Activated T-helper 17 cell treated with anti-CD3 and anti-CD28 coated beads, Interleukin-2, amount 50 U/mL, for 72 hours (primary cell): ENCODE measurements at places on chromosomes 1 and 21.
A peak's percentile ranks its signal among the peaks of the same experiment; 100 is the strongest.

GRCh38 chr1:111127923-111128643 lies 11.8 kb downstream of the DRAM2 start:
- no peak for ATAC-seq

- ATAC-seq = no peak
Measured at GRCh38 chr21:45048026-45048698, 26.2 kb upstream of the ADARB1 start.

DNA sequence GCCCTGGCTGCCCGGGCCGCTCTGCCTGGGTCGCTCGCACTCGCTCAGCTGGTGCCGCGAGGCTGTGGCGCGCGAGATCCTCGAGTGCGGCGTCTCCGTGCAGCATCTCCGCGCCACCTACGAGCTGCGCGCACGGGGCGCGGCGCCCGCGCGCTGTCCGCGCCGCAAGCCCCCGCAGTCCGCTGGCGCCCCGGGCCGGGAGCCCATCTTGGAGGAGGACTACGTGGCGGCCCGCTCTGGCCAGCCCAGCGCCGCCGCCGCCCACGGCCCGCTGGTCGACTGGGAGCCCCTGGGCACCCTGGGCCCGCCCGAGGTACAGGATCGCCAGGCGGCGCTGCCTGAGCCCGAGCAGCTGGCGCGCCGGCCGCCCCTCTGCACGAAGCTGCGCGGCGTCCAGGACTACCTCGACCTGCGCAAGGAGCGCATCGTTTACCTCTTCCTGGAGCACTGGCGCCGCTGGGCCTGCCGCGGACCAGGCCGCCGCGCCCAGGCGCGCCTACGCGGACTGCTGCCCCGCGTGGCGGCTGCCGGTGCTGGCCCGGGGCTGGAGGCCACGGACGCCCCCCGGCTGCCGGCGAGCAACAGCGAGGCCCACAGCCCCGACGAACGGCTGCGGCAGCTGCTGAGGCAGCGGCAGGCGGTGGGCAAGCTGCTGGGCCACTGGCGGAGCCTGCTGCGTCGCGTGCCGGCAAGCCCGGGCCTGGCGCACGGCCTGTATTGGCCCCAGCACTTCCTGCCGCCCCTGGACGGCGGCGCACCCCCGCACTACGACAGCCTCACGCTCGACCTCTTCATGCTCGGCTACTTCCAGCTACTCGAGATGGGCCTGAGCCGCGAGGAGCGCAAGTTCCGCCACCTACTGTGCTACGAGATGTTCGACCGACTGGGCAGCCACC lies 10.9 kb downstream of the TNFRSF25 start:
- peak; percentile 33 for ATAC-seq

GRCh38 chr1:194503209-194503608 lies 1316.8 kb upstream of the B3GALT2 start:
- ATAC-seq = no peak

GRCh38 chr21:42171091-42172053 lies 47.6 kb upstream of the ABCG1 start:
- no peak for ATAC-seq
